DMS79 treated with DMSO at 0.1 percent for 48 hours (cell line): ENCODE measurements at places on chromosomes 11 and 22.

DNA sequence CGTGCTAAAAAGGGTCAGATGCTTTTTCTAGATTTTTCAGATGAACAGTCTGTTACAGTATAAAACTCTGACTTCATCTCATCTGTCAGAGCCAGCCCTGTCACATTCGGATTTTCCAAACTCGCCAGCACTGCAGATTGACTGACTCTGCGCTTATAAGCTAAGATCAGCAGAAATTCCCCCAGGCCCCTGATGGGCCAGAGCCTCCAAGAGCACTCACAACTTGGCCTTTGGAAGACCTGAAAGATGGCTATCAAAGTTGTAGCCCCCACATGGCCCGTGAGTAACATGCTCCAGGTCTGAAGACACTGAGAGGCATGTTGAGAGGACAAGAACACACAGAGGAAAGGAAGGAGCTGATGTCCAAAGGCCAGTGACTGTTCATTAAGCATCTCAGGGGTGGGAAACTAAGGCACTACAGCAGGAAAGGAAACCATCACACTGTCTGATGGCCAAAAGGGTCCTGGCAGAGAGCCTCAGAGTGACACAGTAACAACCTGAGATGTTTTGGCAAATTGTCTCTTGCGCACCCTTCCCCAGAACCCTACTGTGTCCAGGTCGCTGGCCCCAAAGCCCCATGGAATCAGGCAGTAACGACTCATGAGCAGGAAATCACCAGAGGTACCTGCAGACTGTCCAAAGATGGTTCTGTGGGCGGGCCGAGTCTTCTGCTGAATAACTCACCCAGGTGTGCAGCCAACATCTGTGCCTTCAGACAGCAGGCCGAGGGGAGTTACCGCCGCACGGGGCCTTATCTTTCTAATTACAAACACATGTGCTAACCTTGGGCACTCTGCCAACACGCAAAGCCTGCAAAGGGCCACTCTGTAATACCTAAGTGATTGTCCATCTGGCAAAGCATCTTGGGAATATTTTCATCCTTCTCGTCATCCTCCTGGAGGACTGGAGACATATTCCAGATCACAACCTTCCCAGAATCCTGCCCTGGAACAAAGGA is 23.6 kb downstream of the HIRA start:
- DNase-seq = no peak

DNA sequence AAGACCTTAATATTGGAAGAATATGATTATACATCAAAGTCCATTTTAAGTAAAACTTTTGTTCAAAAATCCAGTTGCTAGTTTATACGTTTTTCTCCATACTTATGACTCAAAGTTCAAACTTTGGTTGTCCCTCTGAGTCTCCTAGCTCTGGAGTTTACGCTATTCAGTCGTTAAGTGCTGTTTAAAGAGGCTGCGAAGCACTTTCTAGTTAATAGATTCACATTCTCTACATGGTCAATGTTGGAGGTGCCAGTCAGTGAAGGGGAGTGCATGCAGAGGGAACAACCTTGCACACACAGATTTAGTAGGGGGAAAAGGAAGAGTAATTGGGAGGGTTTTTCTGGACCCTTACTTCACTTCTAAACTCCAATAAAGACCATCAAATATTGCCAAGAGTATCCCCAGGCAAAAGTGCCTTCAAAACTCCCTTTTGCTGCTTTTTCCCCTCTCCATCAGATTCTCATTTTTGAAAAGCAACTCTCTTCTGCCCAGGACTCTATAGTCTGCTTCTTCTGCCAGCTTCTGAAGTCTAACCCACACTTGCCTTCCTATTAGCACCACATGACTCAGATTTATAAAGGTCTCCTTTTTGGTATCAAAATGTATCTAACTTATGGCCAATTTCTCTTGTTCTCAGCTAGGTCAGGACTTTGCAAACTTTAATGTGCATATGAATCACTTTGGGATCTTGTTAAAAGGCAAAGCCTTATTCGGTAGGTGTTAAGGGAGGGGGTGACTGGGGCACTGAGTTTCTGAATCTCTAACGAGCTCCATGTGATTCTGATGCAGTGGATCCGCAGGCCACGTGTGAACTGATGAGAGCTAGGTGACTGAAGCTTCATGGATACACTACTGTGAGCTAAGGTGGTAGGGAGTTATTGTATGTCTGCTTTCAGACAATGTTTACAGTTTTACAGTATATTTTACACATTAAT is 96.2 kb upstream of the MTMR2 start:
- no peak for DNase-seq

DNA sequence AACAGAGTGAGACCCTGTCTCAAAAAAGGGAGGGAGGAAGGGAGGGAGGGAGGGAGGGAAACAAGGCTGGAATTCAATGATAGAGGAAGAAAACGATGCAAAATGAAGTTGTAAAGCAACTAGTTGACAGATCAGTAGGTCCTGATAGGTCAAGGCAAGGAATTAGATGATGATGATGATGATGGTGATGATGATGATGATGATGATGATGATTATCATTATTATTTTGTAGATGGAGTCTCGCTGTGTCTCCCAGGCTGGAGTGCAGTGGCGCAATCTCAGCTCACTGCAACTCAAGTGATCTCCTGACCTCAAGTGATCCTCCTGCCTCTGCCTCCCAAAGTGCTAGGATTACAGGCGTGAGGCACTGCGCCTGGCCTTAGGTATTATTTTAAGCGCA is 11.3 kb upstream of the L3MBTL2 start:
- DNase-seq = no peak

GRCh38 chr11:86523738-86524619 is 148.4 kb downstream of the ME3 start:
- no peak for DNase-seq

GRCh38 chr11:88536616-88537265 is 199.2 kb upstream of the CTSC start:
- no peak for DNase-seq

- DNase-seq = no peak
Measured at GRCh38 chr22:32475468-32476010, 928 bp downstream of the FBXO7 start.

DNA sequence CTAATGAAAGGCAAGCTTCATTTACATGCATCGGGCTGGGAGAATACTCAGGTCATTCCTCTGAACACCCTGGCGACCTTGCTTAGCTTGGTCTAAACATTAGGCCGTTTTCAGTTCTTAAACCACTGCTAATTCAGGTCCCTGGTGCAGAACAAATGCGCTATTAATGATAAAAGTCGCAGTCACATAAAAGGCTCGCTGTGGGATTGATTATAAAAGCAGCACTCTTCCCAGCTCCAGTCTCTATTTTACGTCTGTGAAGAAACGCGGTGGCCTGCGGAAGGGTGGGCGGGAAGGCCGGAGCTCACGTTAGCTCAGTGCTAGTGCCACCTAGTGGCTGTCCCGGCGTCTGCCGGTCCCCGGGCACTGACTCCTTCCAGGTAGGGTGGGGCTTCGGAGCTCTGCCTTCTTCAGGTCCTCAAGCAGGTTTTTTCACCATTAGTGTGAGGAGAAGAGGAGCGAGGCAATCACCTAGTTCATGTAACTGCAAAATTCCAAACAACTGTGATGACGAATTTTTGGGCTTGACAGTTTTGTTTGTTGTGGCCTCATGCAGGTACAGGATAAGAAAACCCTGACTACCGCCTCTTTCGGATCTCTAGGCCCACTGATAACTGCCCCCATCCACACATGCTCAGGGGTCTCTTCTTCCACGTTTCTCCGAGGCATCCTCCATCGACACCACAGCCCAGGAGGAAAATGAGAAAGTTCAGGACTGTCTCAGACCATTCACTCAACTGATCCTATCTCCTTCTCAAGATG is 66.5 kb upstream of the CLMP start:
- DNase-seq = no peak

- DNase-seq = no peak
Measured at GRCh38 chr11:110069158-110069737, 23.9 kb upstream of the ZC3H12C start.

DNA sequence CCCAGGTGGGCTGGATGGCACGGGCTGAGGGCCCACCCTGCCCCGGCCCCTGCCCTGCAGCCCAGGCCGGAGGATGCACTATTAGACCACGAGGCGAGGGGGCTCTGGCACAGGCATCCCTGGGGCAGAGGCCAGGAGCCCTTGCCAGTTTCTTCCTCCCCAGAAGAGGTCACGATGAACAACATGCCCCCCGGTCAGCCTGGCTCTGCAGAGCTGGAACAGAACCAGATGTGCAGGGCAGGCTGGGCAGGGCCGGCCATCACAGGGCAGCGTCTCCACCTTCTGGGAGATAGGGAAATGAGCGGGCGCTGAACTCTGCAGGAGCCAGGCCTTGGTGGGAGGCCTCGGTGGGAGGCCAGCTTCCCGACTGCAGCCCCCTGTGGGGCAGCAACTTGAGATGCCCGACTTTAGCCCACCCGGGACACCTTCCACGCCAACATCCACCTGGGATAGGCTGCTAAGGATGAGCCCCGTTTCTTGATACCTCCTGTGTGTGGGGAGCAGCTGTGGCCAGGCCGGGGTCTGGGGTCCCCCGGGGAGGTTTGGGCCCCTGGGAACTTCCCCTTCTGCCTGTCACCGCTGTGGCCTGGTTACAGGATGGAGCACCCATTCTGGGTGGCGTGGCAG is 21.8 kb upstream of the GNB1L start:
- no peak for DNase-seq

GRCh38 chr22:42994276-42994916 is 20.6 kb downstream of the PACSIN2 start:
- no peak for DNase-seq

- DNase-seq = no peak
Measured at GRCh38 chr11:66628061-66628603, 10.4 kb upstream of the RBM4 start.

- peak; percentile 5 for DNase-seq
Measured at GRCh38 chr22:25219948-25220442, 556 bp downstream of the CRYBB2 start.

DNA sequence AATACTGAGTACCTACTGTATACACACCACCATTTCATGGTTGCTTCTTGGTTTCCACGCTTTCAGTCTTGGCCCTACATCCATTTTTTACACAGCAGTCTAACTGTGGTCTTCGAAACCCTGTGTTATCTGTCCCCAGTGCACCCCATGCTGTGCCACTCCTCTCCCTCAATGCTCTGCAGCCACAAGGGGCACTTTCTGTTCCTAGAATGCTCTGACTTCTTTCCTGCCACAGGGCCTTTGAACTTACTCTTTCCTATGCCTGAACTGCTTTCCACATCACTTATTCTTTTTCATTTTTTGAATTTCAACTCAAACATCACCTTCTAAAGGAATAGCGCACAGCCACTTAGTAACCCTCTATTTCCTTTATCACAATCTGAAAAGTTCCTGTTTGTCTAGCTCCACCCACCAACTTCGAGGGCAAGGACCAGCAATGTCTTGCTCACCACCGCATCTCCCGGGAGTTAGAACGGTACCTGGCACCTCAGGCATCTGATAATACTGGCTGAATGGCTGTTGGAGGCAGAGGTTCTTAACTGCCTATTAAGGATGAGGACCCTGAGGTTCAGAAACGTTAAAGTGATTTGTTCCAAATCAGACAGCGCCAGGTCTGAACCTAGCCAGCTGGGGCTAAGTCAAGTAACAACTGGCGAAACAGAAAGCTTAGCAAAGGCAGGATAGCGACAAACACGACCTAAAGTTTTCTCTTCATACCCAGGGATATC is 568 bp downstream of the ALG8 start:
- DNase-seq = peak; percentile 29

DNA sequence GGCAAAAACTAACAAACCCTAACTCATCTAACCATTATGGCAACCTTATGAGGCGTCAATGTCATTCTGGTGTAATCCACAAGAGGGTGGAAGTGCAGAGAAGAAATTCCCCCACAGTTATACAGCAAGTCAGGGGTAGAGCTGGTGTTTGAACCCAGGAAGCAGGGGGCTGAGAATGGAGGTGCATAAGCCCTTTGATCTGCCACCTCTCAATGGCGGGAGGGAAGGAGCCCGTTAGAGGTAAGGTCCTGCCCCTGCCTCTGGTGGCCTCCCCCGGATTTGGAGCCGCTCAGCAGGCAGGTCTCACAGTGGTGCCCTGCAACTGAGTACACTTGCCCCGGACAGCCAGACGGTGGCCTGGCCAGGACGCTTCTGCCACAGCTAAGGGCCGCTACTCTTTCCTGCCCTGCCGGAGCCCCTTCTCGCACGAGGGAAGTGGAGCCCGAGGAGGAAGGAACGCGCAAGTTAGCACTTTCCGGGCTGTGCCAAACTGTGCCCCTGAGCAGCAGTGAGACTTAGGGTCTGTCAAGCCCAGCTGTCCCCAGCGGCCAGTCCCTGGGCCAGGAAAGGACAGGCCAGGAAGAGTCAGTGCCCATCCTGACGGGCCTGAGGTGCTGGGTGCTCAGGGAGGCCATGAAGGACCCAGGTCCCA is 1.1 kb downstream of the FXYD2 start:
- peak; percentile 36 for DNase-seq

- no peak for DNase-seq
Measured at GRCh38 chr22:21764038-21764804, 28.6 kb upstream of the YPEL1 start.

DNA sequence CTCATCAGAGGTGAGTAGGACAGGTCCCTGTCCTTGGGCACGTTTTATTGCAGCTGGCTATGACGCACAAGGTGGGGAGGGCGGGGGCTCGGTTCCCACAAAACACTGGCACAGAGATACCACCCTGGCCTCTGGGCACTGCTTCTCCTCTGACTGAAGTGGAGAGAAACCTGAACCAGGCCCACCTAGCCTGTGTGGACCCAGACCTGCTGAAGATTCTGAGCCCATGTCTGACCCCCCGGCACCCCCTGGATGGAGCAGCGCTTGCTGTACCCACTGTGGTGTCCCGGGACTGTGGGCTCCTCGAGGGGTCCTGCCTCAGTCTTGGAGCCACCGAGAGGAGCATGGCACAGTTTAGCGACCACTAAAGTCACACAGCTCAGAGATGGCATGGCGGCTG is 72.6 kb downstream of the PARVB start:
- no peak for DNase-seq

DNA sequence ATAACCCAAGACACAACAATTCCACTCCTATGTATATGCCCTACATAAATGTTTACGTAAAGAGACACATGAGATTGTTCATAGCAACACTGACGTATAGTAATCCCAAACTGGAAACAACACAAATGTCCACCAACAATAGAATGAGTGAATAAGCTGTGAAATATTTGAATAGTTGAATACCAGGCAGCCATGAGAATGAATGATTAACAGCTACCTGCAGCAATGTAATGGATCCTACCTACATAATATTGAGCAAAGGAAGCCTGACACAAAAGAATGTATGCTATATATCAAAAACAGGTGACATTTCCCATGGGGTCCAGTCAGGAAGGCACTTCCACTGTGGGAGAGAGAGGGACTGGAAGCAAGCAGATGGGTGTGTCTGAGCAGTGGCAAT is 92.8 kb upstream of the LINC01488 start:
- no peak for DNase-seq
